ENCODE measurements at places on chromosomes 7 and 10.
A peak's percentile ranks its signal among the peaks of the same experiment; 100 is the strongest.

DNA sequence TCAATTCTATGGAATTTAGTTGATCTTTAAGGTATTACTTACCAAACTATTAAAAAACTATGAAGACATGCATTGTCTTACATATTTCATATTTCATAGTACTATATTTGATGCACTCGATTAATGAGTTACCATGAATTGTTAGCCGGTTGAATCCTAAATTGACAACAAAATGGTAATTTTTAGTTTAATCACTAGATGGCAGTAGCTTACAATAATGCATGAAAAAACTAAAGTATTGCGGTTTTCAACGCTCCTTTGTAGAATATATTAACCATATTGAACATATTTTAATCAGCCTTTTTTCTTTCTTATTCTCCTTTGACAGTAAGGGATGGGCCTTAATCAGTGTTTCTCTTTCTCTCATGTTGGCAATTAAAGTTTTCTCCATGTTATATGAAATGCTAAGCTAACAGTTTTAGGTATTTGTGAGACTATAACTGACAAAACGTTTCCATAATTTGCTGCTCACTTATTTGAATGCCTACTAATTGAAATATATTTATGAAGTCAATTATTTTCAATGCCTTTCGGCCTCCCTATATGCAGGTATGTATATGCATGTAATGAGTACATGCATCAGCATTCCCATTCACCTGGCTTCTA lies 48.5 kb upstream of the ARL4A start:
- DNase-seq, result no peak

DNA sequence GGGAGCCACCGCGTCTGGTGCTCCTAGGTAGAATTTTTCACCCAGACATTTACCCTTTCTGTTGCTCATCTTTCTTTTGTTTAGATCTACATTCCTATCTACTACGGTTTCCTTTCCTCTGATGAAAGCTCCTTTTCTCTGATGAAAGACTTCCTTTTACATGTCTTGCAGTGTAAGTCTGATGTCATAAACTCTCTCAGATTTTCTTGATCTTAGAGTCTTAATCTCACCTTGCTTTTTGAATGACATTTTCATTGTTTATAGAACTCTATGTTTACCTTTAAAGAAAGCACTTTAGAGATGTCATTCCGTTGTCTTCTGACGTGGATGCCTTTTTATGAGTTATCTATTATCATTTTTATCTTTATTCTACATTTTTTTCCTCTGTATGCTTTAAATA lies 171.8 kb upstream of the MTPN start:
- DNase-seq, result no peak

GRCh38 chr7:85234730-85235129 lies 47.9 kb upstream of the SEMA3D start:
- no peak for DNase-seq

- no peak for DNase-seq
These were observed 74.4 kb upstream of the LSM8 start for GRCh38 chr7:118109607-118110006.

- no peak for DNase-seq
These were observed 7.8 kb upstream of the BHLHA15 start for GRCh38 chr7:98203261-98203963.

- DNase-seq, result no peak
These were observed 171.4 kb upstream of the PPP2R2D start for GRCh38 chr10:131729361-131729760.

DNA sequence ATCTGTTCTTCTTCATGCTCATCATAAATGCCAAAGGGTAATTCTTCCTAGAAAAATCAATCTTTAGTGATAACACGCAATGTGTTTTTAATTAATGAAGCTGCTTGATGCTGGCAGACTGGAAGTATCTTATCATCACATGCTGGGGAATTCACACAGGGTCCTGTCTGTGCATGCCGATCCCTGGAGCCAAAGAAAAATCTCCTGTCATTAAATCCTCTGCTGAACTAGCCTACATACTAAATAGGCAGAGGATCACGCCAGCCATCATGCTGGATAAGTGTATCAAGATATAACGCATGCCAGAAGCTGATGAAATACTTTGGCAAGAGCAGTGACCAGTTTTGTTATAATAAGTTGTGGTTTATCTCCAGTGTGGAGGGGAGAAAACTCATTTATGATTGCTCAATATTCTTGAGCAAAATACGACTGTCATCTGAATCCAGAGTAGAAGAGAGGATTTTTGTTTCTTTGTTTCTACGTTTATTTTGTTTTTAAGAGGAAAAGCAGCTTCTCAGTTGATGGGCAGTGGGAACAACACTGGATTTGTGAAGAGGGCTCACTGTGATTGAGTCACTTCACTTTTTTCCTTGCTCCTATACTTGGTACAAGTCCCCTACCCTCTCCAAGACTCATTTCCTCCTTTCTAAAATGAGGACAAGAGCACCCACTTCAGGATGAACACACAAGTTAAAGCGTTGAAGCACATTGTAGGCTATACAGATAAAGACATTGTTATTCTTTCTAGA lies 649.1 kb downstream of the TNS3 start:
- no peak for DNase-seq

GRCh38 chr7:151448261-151449252 lies 8.6 kb upstream of the CRYGN start:
- peak; percentile 80 for DNase-seq

- DNase-seq, result peak; percentile 42
These were observed 283.6 kb downstream of the ADRA2A start for GRCh38 chr10:111360260-111360925.

DNA sequence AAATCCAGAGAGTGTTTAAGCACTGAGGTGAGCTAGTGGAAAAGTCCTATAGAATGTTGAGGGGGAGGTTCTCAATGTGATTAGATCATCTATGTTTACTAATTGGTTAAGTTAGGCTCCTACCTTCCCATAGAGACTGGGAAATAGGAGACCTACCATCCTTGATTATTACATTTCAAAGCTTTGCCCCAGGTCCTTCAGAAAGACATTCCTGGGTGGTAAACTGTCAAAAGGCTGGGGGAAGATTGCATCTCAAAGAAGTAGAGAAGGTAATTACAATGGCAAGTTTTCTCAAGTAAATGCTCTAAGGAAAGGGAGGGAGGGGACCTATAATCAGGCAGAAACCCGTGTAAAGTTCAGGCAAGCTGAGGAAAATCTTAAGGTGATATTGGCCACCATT lies 247.8 kb upstream of the SMIM30 start:
- no peak for DNase-seq

DNA sequence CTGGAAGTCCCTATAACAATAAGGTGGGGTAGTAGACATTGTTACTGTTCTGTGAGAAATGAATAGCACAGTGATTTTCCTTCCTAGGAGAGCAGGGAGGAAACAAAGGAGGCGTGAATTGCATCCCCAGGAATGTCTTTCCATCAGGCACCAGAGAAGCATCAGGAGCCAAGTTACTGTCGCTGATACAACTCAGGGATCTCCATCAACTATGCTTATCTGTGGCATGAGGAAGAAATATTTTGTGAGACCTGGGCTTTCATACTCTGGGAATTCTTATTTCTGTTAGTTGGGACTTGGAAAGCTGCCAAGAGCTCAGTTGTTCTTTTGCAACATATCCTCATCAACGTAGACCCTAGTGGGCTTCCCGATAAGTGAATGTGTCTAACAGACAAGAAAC lies 622.3 kb downstream of the SUGCT start:
- DNase-seq, result no peak

- no peak for DNase-seq
These were observed 298.9 kb downstream of the CSTF2T start for GRCh38 chr10:51400392-51401096.

GRCh38 chr7:92841192-92841591 lies 4.8 kb upstream of the CDK6 start:
- DNase-seq, result no peak

- no peak for DNase-seq
These were observed 682.5 kb downstream of the LRMDA start for GRCh38 chr10:76113952-76114351.
